NCI-H526 treated with DMSO at 0.1 percent for 48 hours (cell line): ENCODE measurements at places on chromosomes 6 and 20.

DNA sequence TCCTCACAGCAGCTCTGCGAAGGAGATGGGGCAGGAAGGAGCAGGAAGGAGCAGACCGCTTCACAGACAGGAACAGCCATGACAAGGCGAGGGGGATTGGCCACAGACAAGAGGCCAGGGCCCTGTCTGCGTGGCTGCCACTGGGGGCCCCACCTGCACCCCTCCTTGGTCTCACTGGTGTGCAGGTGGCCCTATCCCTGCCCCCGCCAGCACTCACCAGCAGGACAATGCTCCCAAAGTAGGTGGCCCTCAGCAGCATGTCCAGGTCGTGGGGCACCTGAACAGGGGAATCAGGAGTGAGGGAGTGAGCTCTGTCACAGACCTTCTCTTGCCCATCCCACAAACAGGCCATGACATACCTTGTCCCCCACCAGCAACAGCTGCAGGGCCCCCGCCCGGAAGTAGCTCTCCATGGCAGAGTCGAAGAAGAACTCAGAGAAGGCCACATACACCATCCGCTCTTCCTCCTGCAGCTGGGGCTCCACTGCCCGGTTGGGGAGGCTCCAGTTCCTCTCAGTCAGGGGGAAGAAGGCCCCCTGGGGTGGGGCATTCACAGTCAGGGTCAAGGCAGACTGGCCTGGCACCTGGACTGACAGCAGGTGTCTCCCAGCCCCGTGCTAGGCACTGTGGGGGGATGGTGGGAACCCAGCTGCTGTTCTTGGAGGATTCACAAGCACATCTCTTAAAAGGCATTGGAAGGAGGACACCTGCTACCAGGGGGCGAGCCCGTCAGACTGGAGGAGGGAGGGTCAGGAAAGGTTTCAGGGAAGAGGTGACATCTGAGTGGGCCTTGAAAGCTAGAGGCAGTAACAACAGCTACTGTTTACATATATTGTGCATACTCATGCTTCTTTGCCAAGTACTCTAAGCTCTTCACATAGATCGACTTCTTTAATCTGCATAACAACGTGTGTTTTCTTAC, 7.1 kb downstream of the PLTP start:
- DNase-seq: no peak

DNA sequence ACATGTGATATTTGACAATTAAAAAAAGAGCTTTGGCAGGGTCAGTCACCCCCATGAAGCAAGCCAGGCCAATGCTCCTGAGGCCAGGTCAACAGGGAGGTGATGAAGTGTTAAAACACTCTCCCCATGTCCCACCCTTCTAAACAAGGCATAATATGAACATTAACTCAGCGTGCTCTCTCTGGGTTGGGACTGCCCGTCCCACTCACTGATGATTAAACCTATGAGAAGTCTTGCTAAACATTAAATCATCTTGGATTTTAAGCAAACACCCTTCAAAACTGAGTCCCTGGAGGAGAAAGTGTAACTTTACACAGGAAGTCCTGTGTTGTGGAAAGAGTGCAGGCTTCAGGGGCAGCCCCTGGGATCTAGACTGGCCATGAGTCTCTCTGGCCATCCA, 558.5 kb downstream of the CD83 start:
- DNase-seq: no peak

GRCh38 chr6:84390334-84390733, 162.9 kb upstream of the CEP162 start:
- DNase-seq: no peak

DNA sequence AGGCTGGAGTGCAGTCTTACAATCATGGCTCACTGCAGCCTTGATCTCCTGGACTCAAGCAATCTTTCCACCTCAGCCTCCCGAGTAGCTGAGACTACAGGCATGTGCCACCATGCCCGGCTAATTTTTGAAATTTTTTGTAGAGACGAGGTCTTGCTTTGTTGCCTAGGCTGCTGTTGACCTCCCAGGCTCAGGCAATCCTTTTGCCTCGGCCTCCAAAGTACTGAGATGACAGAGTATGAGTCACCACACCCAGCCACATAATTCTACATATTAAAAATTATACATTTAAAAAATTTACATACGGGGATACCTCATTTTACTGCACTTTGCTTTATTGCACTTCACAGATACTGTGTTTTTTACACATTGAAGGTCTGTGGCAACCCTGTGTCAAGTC, 115.1 kb downstream of the MAN1A1 start:
- no peak for DNase-seq

DNA sequence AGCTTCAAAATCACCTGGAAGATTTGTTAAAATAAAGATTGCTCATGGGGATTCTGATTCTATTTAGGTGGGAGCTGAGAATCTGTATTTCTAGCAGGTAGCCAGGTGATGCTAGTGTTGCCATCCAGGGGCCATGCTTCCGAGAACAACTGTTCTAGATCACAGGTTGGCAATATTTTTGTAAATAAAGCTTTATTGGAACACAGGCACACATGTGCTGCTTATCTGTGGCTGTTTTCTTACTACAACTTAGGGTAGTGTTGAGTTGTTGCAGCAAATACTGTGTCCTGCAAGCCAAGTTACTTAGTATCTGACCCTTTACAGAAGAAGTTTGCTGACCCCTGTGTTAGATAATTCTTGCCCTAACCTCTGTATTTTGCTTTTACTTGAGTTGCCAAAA, 12.0 kb downstream of the CENPW start:
- DNase-seq: no peak

DNA sequence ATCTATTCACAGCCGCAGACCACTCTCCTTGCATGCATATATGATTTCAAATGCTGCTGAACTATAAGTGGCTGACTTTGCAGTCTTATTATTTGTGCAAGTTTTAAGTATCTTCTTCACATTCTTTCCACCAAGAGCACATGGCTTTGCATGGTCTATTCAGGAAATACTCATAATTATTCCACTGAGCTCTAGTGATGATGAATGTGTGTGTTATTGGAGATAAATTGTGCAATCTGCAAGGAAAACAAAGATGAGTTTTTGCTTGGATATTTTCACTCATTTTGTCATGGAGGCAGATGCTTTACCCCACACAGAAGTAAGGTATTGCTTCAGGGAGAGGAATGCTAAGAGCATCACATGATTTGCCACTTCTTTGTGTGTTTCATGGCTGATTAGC, 764.6 kb downstream of the TBC1D32 start:
- DNase-seq: no peak

DNA sequence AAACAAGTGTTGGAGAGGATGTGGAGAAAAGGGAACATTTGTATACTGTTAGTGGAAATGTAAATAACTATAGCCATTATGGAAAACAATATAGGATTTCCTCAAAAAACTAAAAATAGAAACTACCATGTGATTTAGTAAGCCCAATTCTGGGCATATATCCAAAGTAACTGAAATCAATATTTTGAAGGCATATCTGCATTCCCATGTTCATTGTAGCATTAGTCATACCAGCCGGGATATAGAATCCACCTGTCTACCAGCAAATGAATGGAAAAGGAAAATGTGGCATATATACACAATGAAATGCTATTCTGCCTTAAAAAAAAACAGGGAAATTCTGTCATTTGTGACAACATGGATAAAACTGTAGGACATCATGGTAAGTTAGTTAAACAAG, 15.3 kb upstream of the C6orf58 start:
- DNase-seq: no peak
